ACHN (cell line): ENCODE measurements at places on chromosomes 3 and 15.

DNA sequence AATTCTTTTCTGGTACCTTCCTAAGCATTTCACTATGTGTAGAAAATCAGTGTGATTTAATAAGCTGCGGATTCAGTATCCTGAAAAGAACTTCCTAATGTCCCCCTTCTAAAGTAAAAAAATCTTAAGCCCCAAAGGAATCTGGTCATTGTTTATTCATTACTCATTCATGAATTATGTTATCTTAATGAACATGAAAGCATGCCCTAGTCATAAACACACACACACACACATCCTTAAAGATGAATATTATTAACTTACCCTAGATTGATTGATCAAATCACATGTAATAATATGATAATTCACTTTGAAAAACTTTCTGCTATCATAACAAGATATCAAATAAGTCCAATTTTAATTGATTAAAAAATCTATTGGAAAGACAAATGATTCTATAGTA is 96.4 kb upstream of the BFSP2 start:
- DNase-seq: no peak

DNA sequence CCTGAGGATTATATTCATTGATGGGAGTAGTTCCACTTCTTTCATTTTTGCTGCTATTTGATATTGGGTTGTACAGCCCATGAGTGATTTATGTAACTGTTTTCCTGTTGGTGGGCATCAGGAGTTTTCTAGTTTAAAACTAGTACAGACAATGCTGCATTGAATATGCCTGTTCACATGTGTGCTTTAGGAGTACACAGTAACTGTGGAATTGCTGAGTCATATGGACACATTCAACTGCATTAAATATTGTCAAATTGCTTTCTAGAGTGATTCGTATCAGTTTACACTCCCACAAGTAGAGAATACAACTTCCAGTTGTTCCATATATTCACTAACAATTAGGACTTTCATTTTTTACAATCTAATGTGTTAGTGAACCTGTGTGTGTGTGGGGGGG is 59.8 kb upstream of the THSD4 start:
- DNase-seq: peak; percentile 6

DNA sequence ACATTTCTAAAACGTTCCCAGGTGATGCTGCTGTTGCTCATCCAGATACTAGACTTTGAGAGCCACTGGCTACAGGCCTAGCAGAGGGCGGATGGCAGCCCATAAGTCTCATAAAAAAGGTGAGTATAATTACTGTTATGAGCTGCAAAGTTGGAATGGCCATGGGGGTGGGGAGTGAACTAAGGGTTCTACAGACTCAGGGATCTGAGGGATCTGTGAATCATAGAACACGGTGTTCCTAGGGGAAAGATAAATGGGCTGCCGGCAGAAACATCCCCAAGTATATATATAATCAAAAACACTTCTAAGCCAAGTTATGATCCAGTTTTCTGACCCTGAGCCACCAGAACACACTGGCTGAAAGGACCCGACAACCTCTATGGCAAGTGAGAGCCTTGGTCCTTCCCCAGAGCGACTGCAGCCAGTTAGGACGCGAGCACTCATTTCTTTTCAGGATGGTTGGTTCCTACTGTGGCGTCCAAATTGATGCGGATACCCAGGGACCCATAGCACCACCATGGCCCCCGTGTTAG is 7.9 kb upstream of the SYNM start:
- DNase-seq: no peak

GRCh38 chr3:131802029-131802428 is 232.8 kb downstream of the CPNE4 start:
- no peak for DNase-seq

- no peak for DNase-seq
Measured at GRCh38 chr3:196254376-196255283, 32.9 kb downstream of the PCYT1A start.

- DNase-seq: no peak
Measured at GRCh38 chr3:68378631-68379030, 553.7 kb downstream of the TAFA4 start.

DNA sequence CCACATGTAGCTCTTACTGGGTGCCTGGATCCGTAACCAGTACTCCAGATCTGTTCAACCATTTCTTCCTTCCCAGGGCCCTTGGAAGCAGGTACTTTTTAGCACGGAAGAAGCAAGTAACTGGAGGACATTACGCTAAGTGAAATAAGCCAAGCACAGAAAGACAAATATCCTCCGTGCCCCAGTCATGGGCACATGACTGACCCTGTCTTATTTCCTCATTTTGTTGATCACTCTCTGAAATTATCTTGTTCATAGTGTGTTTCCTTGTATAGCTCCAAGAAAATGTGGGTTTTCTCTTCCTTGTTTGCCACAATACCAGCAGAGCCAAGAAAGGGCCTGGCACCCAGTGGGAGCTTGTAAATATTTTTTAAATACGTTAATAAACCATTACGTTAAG is 32.2 kb upstream of the MTMR14 start:
- no peak for DNase-seq
